ENCODE measurements at places on chromosomes 11 and 22. TPM values are rescaled to one million over a fixed set of nuclear protein-coding genes. Genes with fewer than 3 reads are reported as not detected.

The HEPHL1 gene
- polyA plus RNA-seq, result not detected

The PKP3 gene
- polyA plus RNA-seq, result 0.34 TPM

DNA sequence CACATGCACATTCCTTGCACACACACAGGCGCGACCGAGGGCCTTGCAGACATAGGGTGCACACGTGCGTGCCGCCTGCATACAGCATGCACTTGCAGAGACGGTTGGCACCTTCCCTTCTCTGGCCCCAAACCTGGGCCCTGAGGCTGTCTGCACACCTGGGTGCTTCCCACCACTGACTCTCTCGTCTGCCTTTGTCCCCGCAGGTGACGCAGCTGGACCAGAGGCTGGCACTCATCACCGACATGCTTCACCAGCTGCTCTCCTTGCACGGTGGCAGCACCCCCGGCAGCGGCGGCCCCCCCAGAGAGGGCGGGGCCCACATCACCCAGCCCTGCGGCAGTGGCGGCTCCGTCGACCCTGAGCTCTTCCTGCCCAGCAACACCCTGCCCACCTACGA, 38.0 kb downstream of the CDKN1C start:
- DNase-seq, result no peak

DNA sequence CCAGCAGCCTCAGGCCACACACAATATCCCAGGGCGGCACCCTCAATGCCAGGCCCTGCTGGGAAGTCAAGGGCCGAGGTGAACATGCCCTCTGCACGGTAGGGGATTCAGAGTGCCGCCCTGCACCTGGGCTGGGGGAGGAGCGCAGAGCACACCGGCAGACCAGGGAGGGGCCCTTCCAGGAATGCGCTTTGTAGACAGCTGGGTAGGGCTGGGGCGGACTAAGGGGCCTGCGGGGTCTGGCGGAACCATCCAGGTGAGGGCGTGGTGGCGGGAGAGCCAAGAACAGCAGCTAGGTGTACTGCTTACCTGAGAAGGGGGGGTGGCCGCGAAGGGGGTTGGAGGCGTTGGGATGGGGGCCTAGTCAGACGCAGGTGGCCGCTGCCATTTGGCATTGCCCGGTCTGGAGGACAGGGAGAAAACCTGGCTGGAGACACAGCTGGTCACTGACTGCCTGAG, 26.0 kb downstream of the DUSP8 start:
- no peak for DNase-seq

DNA sequence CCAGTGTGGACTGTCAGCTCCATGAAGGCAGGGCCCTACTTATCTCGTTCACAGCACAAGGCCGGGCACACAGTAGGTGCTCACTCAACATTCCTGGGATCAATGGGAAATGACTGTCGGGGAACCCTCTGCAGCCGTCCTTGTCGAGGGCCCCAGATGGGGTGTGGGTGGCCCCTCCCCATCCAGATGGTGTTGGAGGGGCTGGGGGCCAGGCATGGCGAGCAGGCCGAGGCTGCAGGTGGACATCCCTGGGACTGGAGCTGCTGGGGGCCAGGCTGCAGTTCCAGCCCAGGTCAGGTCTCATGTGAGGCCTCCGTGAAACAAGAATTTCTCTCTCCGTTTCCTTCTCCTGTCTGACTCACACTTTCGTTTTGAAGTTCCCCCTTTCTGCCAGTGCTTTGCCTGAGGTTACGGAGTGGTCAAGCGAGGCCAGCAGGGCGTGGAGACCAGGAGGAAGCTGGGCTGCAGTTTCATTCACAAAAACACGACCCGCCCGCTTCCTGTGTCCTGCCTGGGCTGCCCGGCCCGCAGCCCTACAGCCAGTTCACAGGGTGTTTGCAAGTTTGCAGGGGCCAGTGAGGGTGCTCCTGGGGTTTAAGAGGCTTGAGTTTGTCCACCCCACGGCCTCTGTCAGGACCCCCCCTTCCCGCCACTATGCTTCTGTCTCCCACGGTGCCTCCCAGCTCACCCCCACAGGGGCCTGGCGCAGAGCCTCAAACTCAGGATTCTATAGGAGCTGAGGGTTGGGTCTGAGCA, 4.5 kb downstream of the MYEOV start:
- DNase-seq, result peak; percentile 91

GRCh38 chr11:115676768-115677167, 172.6 kb upstream of the CADM1 start:
- no peak for DNase-seq

- DNase-seq, result no peak
These were observed 3.9 kb downstream of the CDC42EP1 start for GRCh38 chr22:37564111-37564711.

DNA sequence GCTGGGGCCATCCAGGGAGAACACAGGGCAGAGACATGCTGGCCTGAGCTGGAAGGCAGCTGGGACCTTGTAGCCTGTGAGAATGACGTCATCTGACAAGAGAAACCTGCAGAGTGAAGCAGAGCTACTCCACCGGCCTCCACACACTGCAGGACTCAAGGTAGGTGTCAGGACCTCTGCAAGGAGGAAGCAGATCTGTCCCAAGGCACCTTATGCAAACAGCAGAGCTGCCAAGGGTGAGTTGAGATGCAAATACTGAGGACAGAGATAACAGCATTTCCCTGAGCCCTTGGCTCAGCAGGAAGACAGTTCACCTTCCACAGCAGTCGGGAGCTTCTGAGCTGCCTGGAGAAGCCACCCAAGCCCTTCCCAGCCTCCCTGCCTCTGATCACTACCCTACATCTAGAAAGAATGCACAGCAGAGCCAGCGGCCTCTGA, 51.9 kb upstream of the IGSF9B start:
- no peak for DNase-seq

GRCh38 chr22:49565516-49565855, 262.2 kb downstream of the BRD1 start:
- no peak for DNase-seq
